ENCODE measurements at places on chromosomes 4 and X. TPM values are rescaled to one million over a fixed set of nuclear protein-coding genes. Genes with fewer than 3 reads are reported as not detected.

AR gene
- total RNA-seq = 2.7 TPM

MAGEE2 gene
- not detected for total RNA-seq

CFP gene
- under 0.01 TPM for total RNA-seq

NOX1 gene
- total RNA-seq = not detected

ARMCX5 gene
- 14.5 TPM for total RNA-seq
